Right renal pelvis (tissue), 4 donors: ENCODE measurements at places on chromosomes 1 and 21. TPM values are rescaled to one million over a fixed set of nuclear protein-coding genes. Genes with fewer than 3 reads are reported as not detected.

DNA sequence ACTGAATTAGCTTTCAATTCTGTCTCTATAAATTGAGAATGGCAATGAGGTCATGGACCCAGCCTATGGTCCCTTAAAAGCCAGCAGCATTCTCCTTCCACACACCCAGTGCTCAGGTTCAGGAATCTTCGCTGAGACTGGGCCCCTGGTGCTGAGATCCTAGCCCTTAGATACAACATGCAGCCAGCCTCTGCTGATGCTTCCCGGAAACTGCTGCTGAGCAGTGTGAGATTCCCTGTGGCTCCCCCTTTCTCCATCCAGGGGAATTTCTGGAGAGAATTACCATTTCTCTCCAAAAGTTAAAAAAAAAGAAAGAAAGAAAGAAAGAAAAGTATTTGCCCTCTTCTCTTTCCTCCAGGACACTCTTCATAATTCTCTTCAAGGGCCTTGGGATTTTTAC lies 31.7 kb upstream of the RALGPS2 start:
- DNase-seq = no peak

- peak; percentile 54 for DNase-seq
Observed at GRCh38 chr1:201309416-201309815, 26.1 kb downstream of the PKP1 start.

DNA sequence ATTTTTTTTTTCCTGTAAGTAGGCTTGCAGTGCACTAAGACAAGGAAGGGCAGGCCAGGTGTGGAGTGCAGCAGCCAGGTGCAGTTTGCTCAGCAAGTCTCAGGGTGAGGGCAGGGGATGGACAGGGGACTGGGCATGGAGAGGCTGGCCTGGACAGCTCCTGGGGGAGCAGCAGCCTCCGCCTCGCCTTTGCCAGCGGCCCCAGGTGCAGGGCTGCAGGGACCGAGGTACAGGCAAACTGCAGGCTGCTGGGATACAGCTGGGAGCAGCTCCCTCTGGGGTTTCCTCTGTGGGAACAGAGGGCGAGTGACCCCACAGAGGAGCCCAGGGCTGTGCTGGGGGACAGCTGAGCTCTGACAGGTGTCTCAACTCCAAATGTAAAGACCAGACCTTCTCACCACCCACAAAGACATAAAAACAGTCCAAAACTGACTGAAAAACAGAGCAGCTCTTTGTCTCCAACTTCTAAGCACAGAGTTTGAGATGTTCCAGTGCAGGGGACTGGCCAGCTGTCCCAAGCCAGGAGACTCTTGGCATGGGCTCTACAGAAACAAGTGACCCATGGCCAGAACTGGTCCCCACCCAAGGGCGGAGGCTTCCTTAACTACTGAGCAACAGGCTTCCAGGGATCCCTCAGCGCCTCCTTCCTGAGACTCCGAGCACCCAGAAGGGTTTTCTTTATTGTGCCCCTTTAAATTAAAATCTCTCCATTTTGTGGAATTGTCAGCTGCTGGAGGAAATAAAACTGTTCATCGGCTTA lies 27.7 kb upstream of the AJAP1 start:
- no peak for DNase-seq

DNA sequence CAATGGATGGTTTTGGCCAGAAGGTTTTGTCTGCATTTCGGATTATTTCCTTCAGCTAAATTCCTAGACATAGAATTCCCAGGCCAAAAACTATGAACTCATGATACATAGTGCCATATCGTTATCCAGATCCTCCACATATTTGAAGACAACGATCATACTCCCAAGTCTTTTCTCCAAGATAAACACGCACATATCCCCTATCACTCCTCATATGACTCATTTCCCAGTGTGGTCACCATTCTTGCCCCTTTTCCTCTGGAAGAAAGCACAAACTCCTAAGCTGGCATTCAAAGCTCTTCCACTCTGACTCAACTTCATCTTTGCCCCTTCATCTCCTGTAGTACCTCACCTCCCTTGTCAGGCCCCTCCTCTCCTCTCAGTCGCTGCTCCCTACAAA lies 277.6 kb downstream of the PLPP3 start:
- no peak for DNase-seq

- DNase-seq = no peak
Observed at GRCh38 chr21:46246345-46246744, 17.8 kb upstream of the LSS start.

DNA sequence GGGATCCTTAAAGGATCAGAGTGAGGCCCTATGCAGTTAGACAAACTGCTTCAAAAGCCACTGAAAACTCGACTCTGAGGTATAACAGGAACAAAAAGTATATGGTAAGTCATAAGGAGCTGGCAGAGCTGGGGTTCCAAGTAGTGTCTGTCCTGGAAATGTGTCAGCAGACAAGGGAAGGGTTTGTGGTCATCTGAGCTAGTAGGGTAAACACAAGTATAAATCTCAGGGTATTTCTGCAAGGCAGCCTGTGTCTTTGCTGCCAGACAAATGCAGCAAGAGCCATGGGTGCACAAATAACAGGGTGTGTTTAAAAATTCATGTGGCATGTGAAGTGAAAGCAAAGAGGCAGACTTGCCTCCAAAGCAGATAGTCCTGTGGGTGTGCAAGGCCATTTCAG lies 759.0 kb upstream of the ADAMTS5 start:
- DNase-seq = no peak

GRCh38 chr1:228177183-228177475 lies 11.5 kb downstream of the IBA57 start:
- DNase-seq = no peak

DNA sequence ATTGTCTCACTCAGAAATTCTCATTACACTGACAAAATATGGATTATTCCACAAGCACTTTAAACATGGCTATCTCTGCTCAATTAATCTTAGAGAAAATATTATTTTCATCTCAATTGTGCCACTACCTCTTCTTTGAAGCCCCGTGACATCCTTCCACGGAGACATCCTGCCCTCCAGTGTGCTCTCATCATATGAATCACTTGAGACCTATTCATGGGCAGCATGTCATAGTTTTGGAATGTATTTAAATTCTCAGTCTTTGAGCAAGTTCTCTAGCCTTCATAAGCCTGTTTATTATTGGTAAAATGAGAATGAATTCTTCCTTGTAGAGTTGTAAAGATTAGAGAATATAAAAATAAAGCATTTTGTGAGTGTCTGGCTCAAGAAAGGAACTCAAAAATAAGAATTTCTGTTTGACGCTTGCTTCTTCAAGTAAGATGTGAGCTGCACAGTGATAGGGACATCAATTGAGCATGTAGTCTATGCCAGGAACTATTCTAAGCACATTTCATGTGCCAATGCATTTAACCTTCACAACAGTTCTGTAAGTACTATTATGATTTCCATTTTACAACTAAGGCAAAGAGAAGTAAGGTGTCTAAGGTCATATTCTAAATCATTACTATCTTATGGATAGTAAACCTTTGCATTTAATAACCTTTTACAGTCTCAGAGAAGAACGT lies 557.4 kb upstream of the ZRANB2 start:
- no peak for DNase-seq

- DNase-seq = no peak
Observed at GRCh38 chr1:36133484-36133883, 8.5 kb upstream of the COL8A2 start.

GRCh38 chr1:12055259-12055658 lies 7.8 kb upstream of the TNFRSF8 start:
- no peak for DNase-seq

The UMODL1 gene
- 0.20 TPM for polyA plus RNA-seq

The AIDA gene
- 79.2 TPM for polyA plus RNA-seq

The TPTE gene
- not detected for polyA plus RNA-seq

The MROH7 gene
- 4.8 TPM for polyA plus RNA-seq

The TMEM82 gene
- polyA plus RNA-seq = 2.8 TPM

The PIGR gene
- polyA plus RNA-seq = 0.87 TPM

The RFX5 gene
- 45.4 TPM for polyA plus RNA-seq
